Sigmoid colon (tissue), 7 donors: ENCODE measurements at places on chromosomes 12 and 14. TPM values are rescaled to one million over a fixed set of nuclear protein-coding genes. Genes with fewer than 3 reads are reported as not detected.

Gene CTSG
- 4.1 TPM for total RNA-seq

Gene CD69
- 4.2 TPM for total RNA-seq

Gene FGD6
- total RNA-seq = 56.6 TPM

Gene ERBB3
- 21.4 TPM for total RNA-seq

Gene ARHGAP9
- total RNA-seq = 4.3 TPM

Gene MAX
- 62.6 TPM for total RNA-seq

Gene FAM186B
- not detected for total RNA-seq

Gene OSGEP
- total RNA-seq = 65.6 TPM

Gene GUCY2C
- total RNA-seq = not detected

Gene PELI2
- 27.8 TPM for total RNA-seq

Gene KRT6A
- not detected for total RNA-seq

GRCh38 chr14:88955455-88955854 is 131.0 kb downstream of the TTC8 start:
- H3K27ac ChIP-seq = no peak overlapping the region
- no peaks in the 10 kb centered on the region for H3K27me3 ChIP-seq
- H3K36me3 ChIP-seq = no peaks in the 10 kb centered on the region

- no peak overlapping the region for H3K4me3 ChIP-seq
- H3K27ac ChIP-seq = peak overlapping the region; percentile 74
- no peaks in the 10 kb centered on the region for H3K36me3 ChIP-seq
- H3K4me1 ChIP-seq = no peaks in the 10 kb centered on the region
- no peak for DNase-seq
- H3K27me3 ChIP-seq = no peaks in the 10 kb centered on the region
Measured at GRCh38 chr14:32471181-32471580, 142.1 kb downstream of the AKAP6 start.

DNA sequence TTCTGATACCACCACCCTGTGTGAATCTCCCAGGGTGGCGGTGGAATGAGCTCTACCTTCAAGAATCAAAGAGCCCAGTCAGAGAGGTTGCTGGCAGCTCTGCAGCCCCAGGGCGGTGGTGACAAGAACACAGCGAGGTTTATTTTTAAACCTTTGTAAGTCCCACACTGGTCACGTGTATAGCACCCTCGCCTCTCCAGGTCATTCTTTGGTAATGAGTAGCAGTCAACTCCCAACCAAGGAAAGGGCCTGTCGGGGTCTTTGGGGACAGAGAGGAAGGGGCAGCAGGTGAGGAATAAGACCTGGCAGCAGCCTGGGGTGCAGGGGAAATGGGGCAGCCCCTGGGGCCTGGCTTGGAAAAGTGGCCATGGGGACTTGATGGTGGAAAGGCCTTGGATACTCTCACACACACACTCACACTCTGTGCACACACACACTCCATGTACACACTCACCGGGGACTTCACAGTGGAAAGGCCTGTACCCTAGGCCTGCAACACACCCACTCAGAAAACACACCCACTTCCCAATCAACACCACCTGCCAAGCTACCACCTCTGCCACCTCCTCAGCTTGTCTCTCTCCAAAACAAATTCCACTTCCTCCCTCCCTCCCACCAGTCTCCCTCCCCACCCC is 178.6 kb downstream of the DPF3 start:
- no peaks in the 10 kb centered on the region for H3K4me1 ChIP-seq
- no peak overlapping the region for H3K4me3 ChIP-seq
- no peaks in the 10 kb centered on the region for H3K36me3 ChIP-seq
- H3K27me3 ChIP-seq = no peaks in the 10 kb centered on the region

- no peak for DNase-seq
- H3K27me3 ChIP-seq = no peaks in the 10 kb centered on the region
- no peak overlapping the region for H3K4me3 ChIP-seq
- peaks cover 22% of the 10 kb centered on the region for H3K36me3 ChIP-seq
Measured at GRCh38 chr12:117152793-117153775, 37.2 kb downstream of the FBXO21 start.

- DNase-seq = peak; percentile 42
- H3K4me1 ChIP-seq = peaks cover 18% of the 10 kb centered on the region
- H3K27me3 ChIP-seq = peaks cover 61% of the 10 kb centered on the region
- H3K4me3 ChIP-seq = no peak overlapping the region
- H3K27ac ChIP-seq = no peak overlapping the region
Measured at GRCh38 chr12:6697584-6698351, 2.8 kb downstream of the PIANP start.

- no peaks in the 10 kb centered on the region for H3K4me1 ChIP-seq
- no peak overlapping the region for H3K4me3 ChIP-seq
- no peaks in the 10 kb centered on the region for H3K36me3 ChIP-seq
- DNase-seq = no peak
- H3K27me3 ChIP-seq = no peaks in the 10 kb centered on the region
Measured at GRCh38 chr12:47710278-47710677, 4.4 kb upstream of the RPAP3 start.

DNA sequence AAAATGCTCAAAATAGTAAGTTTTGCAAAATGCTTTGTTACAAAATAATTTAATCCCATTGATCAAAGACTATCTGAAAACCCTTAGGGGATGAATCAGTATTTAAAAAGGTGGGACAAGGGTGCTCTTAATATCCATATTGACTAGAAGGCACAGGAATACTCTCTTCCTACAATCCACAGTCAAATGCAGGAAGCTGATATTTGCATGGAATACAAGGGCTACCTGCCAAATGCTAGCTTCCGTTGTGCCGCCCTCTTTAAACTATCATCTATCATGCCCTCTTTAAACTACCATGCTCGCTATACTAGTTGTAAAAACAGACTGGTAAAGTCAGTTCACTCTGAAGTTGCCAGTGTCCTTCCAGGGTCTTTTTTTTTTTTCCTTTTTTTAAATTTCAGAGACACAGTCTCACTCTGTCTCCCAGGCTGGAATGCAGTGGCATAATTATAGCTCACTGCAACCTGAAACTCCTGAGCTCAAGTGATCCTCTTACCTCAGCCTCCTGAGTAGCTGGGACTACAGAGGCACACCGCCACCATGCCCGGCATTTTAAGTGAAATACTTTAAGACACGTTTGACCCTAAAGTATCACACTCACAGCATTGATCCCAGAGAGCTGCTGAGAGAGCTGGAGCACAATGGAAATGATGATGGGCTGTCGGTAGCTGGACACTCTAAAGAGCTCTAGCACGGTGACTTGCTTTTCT is 6.7 kb downstream of the SLC2A3 start:
- no peaks in the 10 kb centered on the region for H3K27me3 ChIP-seq
- no peak overlapping the region for H3K27ac ChIP-seq
- H3K4me3 ChIP-seq = no peak overlapping the region
- H3K4me1 ChIP-seq = peaks cover 2% of the 10 kb centered on the region

GRCh38 chr14:36524220-36524837 is 4.3 kb upstream of the NKX2-1 start:
- H3K4me1 ChIP-seq = peaks cover 35% of the 10 kb centered on the region
- H3K4me3 ChIP-seq = no peak overlapping the region
- peaks cover 98% of the 10 kb centered on the region for H3K27me3 ChIP-seq
- no peak overlapping the region for H3K27ac ChIP-seq
- no peaks in the 10 kb centered on the region for H3K36me3 ChIP-seq
- no peak for DNase-seq

DNA sequence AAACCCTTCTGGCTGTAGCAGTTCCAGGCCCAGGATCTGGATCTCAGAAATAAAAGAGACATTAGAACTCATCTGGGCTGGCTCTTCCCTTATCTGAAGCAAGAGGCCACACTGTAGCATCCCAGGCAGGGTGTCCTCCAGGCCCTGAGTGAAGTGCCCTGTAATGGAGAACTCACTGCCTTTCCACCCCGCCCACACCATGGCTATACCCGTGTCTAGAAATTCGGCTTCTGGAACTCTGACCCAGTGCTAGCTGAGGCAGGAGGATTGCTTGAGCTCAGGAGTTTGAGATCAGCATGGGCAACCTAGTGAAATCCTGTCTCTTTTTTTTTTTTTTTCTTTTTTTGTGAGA is 23.5 kb upstream of the PLEKHG3 start:
- no peak overlapping the region for H3K4me3 ChIP-seq
- H3K4me1 ChIP-seq = peaks cover 46% of the 10 kb centered on the region
- H3K27ac ChIP-seq = peak overlapping the region; percentile 87
- H3K36me3 ChIP-seq = no peaks in the 10 kb centered on the region

DNA sequence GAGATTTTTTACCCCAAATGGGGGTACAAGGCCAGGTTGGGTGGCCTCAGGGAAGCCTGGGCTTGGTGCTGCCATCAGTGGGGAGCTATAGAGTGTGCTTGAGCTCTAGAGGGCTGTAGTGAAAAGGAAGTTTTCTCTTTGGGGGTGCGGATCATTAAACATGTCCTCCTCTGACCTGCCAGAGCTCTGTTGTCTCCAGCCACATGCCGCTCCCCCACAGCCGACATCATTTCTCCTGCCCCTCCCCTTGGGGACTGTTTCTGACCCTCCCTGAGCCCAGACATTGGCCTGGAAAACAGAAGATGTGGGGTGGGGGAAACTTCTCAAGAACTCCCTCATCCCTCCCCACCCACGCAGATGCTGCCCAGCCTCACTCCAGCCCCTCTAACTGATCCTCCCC is 25.3 kb downstream of the DTX1 start:
- no peak overlapping the region for H3K27ac ChIP-seq
- no peak for DNase-seq

- no peak for DNase-seq
- no peaks in the 10 kb centered on the region for H3K36me3 ChIP-seq
- H3K27ac ChIP-seq = no peak overlapping the region
- H3K27me3 ChIP-seq = no peaks in the 10 kb centered on the region
Measured at GRCh38 chr12:29071099-29071498, 78.0 kb upstream of the FAR2 start.
